EH (cell line): ENCODE measurements at places on chromosomes 4 and X.
A peak's percentile ranks its signal among the peaks of the same experiment; 100 is the strongest.

DNA sequence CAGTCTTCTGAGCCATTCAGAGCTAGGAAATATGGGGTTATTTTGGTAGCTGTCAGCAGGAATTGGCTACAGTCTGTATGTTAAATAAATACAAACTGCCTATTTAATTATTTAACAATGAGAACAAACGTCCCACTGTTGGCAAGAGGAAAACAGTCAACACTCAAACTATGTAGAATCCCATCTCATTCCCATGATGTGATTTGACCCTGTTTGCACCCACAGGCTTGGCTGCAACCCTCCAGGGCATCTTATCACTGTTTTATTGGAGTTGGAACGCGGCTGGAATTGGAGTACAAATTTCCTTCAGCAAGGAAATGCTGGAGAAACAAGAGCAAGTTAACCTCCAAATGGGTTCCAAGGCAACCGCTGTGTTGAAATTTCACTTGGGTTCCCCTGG is 124.0 kb downstream of the KIT start:
- peak; percentile 90 for DNase-seq

GRCh38 chr4:119032921-119033685 is 102.5 kb upstream of the MYOZ2 start:
- no peak for DNase-seq

GRCh38 chr4:62622089-62622488 is 1422.0 kb downstream of the ADGRL3 start:
- DNase-seq: no peak

- peak; percentile 2 for DNase-seq
Observed at GRCh38 chr4:66252291-66252690, 582.0 kb upstream of the EPHA5 start.

DNA sequence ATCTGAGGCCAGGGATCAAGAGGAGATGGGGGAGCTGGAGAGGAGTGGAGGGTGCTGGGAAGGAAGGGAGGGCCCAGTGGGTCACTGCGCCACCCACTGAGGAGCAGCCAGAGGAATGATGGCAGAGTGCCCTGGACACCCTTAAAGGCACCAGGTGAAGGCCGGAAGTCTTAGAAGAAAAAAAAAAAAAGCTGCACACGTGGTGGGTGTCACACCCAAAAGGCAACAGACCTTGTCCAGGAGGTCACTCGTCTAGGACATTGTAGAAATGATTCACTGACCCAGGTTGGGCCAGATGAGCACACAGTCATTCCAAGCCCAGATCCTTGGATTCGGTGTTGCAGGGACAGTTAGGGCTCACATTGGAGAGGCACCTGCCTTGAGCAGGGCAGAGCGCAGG is 93.5 kb upstream of the TRIM2 start:
- DNase-seq: no peak
